ENCODE measurements at places on chromosomes 16 and 17. TPM values are rescaled to one million over a fixed set of nuclear protein-coding genes. Genes with fewer than 3 reads are reported as not detected.

The CDRT15 gene
- not detected for total RNA-seq

The PRSS36 gene
- total RNA-seq: 0.38 TPM

The NOTUM gene
- total RNA-seq: 2.4 TPM

The SLC5A11 gene
- not detected for total RNA-seq

The MYH1 gene
- total RNA-seq: not detected

The CLEC18A gene
- not detected for total RNA-seq

The HASPIN gene
- total RNA-seq: 16.2 TPM

The ZP2 gene
- not detected for total RNA-seq

The MYL11 gene
- not detected for total RNA-seq

GRCh38 chr16:84110527-84110926, 6.2 kb downstream of the MBTPS1 start:
- DNase-seq: no peak

- peak; percentile 89 for DNase-seq
Observed at GRCh38 chr17:64741038-64741641, 79.0 kb upstream of the SMURF2 start.

DNA sequence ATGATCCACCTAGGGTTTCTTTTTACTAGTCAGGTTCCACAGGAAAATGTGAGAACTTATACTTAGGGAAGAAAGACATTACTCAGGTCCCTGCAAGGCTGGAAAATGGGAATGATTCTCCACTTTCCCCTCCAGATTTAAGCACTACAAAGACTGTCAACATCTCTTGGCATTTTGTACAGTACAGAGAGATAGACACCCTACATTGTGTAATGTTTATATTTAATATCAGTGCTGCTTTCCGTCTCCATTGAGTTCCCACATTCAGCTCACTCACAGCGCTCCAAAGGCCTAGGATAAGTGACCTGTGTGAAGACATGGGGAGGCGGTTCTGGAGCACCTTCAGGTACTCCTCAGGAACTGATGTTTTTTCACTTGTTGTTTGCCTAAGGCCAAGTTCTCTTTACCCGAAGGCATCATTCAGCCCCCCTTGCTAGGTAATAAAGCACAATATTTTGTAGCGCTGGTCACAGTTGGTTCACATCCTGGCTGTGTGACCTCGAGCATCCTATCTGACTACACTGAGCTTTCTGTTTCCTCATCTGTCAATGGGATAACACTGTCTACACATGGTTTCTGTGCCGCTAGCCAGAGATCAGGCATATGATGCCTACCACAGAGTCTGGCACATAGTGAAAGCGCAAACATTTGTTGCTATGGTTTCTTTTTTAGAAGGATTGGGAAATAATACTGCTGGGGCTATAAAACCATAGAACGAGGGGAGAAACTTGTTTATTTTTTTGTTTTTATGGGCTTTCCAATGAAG, 226.6 kb downstream of the ZFHX3 start:
- DNase-seq: no peak

DNA sequence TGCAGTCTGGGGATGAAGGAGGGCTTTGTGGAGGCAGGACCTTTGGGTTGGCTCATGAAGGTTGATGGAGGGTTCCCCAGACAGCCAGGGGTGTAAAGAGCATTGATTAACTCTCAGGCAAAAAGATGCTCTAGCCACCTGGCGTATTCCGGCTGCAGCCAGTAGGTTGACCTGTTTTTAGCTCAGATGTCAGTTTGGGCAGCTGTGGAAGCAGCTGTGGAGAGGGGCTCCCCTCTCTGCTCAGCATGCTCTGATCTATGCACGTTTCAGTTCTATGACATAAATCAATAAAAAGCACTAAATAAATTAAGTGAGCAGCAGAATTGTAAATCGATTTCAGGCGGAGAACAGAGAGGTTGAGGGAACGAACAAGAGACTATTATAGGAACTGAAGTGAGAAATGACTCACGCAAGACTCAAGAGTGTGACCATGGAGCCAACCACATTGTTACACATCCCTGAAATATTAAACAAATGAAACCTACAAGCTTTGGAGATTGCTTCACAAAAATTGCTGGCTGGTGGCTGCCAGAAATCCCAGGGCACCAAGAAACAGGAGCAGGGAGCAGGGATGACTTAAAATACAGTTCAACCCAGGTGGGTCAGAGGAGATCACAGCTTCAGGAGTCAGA, 111.9 kb downstream of the GSG1L start:
- no peak for DNase-seq

- DNase-seq: no peak
Observed at GRCh38 chr17:77441130-77441920, 300.6 kb downstream of the SEC14L1 start.

DNA sequence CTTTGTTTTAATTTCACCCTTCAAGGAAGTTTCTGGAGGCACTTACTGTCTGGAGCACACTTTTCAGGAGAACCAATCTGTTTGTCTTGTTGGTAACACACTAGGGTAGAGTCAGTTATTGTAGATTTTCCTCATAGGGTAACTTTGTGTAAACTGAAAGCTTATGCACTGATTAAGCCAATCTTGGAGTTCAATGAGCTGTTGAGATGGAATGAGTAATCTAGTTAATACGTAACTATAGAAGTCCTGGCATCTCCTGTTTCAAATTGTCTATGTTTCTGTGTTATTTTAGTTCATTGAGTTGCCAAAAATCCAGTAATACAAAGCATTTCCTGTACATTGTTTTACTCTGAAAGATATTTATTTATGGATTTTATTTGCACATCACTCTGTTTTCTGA, 111.6 kb upstream of the HAS3 start:
- DNase-seq: peak; percentile 72

DNA sequence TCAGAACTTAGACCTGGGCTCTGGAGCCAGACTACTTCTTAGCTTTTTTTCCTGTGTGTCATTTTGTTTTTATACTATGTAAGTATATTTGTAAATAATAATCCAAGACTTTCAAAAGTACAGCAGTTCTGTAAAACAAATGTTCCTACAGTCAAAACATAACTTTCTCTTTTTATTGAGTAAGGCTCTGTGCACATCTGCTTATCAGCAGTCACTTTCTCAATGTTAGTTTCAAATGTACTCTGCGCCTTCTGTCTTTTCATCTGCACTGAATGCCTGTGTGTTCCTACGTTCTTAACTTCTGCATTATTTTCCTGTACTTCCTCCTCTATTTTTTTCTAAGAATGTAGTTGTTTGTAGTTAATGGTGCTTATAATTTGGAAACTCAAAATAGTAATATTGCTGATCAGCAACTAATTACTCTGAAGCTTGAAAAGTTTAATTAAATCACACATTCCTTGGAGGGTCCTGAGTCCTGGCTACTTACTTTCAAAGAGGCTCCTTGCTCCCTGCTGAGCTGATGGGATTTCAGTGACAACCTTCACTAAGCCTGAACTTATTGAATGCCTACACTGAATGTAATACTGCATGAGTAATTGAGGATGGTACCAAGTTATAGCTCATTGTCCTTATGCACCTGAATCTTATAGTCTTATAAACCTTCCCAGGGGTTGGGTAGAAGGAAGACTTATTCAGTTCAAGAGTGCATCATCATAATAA, 329.9 kb downstream of the KCNJ2 start:
- no peak for DNase-seq

DNA sequence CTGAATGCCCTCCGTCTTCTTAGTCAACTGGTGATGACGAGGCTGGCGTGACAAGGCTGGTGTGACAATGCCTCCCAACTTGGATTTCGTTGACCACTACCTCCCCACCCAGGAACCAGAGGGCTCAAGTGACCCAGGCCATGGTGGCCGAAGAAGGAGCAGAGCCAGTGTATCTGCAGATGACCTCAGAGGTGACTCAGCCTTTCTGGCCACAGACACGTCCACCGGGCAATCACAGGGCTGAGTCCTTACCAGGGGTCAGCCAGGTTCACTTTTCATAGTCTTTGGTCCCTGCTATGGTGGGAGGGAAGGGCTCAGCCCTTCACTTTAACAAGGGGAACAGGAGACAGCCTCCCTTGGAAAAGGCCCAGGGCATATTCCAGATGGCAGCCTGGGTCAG, 116.3 kb downstream of the MAF start:
- DNase-seq: no peak

- DNase-seq: no peak
Observed at GRCh38 chr17:64401941-64402340, 11.3 kb upstream of the PECAM1 start.

DNA sequence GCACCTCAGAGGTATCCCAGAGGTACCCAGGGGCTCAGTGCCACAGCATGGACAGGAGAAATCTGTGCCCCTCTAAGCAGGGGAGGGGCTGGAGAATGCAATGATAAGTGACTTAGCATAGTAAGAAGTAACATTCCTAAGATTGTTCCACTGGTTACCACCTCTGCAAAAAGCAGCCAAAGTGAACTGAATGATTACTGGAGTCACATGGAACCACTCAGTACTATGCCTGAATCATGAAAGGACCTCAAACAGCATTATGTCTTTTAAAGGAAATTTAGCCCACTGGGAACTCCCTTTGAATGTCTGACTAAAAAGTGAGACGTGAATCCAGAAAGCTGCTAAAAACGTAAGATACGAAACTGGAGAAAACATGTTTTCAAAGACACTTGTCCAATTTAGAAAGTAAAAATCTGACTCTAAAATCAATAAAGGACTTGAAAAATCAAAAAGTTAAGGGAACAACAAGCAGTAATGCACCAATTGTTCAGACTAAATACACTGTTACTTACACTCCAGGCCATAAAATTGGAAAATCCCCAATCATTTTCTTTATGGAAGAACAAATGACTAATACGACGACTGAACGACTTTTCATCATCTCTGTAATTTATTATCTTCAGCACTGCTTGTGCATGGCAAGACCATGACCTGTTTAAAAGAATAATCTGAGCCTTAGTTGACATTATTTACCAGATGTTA, 38.6 kb downstream of the LITAFD start:
- DNase-seq: no peak

GRCh38 chr16:69566240-69566980, 644 bp downstream of the NFAT5 start:
- peak; percentile 71 for DNase-seq

DNA sequence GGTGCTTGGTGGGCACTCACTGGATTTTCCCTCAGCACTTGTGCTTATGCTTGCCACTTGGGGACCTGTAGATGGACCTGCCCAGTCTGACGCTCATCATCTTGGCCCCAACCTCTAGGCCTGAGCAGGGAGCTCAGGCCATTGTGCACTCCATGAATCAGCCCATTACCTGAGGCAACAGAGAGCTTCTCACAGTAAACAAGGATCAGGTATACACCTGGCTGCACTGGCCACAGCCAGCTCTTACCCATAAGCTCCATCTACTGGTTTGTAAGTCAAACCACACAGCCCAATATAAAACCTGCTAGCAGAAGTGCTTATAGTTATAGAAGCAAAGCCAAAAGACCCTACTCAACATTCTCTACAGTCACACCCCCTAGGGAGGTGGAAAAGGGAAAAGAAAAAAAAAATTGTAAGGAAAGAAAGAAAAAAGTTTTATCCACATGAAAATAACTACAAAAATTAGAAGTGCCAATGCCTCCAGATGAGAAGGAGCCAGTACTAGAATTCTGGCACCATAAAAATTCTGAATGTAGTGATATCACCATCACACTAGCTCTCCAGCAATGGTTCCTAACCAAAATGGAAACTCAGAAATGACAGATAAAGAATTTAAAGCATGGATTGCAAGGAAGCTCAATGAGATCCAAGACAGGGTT, 87.8 kb upstream of the CDH5 start:
- DNase-seq: no peak

DNA sequence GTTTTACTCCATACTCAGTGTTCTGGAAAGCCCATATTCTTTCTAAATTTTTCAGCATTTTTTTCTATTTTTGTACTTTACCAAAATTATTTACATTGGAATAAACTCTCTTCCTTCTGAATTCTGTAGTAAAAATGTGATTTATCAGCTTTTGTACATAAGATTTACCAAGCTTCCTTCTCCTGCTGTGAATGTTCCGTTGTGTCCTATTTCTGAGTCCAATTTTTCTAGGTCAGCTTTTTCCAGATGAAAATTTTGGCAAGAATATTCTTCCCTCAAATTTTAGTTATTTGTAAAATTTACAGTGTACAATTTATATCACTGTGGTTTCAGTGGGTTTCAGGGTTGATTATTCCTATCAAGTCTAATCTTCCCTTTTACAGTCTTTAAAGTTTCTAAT, 27.5 kb downstream of the ASPA start:
- DNase-seq: no peak

DNA sequence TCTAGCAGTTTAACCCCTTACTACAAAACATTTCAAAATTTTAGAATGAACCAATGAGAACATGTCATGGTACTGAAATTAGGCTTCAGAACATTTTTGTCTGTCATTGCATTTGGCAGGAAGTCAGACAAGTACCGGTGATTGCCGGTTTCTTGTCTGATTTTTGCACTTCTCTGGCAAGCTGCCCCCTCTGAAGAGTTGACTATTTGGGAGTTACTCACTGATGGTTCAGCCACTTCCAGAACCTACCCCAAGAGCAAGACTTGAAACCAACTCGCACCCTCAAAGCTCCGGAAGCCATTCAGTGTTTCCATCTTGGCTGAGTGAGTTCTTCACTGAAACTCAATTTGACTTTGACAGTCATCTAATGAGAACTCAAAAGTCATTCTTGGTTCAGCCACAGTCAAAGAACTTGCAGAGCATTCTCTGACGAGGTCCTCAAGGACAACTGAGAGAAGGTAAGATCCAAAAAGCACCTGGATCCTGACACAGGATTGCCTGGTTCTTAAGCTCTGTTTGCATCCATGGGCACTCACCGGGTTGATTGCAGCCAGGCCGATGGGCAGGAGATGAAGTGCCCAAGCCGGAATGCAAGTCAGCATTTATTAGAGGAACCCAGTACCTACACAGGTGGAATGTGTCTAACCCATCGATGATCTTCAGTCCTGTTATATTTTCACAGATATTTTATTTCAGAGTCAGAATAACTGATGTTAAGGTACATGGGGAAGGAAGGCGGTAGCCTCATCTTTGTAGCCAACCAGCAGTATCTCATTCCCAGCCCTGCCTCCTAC, 93.6 kb downstream of the USP22 start:
- DNase-seq: no peak

DNA sequence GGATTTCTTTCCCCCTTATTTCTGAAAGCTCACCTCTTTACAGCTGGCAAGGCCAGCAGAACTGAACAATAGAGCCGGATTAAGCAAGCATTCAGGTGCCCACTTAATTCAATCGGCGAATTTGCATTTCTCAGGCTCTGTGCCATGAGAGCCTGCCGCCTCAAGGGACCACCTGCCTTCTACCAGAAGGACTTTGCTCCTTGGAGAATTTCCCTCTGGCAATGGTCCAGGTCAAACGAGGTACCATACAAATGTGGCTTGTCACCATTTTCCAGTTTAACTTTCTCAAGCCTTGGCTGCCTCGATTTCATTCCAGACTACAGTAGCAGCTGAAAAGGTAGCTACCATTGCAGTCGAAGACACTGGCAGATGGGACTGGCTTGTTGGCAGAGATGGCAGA, 534.0 kb downstream of the MAF start:
- no peak for DNase-seq
